ENCODE measurements at places on chromosomes 2 and 18.

DNA sequence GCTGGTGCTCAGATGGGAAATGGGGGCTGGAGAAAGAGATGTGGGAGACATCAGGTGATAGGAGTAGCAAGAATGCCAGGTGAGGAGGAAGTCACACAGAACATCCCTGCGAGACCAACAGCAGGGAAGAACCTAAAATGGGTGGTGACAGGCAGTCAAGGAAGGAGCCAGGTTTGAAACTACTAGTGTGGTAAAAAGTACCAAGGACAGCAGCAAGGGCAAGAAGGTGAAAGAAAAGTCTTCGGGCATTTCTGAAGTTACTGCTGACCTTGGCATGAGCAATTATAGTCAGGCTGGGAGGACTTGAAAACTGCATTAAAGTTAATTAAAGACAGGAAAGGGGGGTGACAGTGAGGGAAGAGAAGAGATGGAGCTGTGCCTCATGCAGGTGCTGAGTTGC is 410.4 kb downstream of the RAD51AP2 start:
- no peak for DNase-seq

- DNase-seq: no peak
Measured at GRCh38 chr18:74273394-74273793, 18.4 kb downstream of the CYB5A start.

DNA sequence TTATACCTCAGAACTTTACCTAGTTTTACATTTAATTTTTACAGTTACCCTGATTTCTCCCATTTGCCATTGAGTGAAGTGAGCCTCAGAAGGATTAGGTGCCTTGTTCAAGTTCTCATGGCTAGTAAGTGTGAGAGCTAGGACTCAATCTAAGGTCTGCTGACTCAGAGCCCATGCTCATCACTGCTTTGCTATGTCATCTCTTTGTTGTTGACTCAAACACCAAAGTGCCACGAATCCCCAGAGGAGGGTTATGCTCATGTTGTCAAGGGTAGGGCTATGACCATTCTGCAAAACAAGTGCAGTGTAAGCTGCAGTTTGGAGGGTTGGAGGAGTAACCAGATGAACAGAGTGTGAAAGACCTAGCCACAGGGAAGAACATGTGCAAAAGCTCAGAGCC is 185.4 kb upstream of the SKOR2 start:
- no peak for DNase-seq

DNA sequence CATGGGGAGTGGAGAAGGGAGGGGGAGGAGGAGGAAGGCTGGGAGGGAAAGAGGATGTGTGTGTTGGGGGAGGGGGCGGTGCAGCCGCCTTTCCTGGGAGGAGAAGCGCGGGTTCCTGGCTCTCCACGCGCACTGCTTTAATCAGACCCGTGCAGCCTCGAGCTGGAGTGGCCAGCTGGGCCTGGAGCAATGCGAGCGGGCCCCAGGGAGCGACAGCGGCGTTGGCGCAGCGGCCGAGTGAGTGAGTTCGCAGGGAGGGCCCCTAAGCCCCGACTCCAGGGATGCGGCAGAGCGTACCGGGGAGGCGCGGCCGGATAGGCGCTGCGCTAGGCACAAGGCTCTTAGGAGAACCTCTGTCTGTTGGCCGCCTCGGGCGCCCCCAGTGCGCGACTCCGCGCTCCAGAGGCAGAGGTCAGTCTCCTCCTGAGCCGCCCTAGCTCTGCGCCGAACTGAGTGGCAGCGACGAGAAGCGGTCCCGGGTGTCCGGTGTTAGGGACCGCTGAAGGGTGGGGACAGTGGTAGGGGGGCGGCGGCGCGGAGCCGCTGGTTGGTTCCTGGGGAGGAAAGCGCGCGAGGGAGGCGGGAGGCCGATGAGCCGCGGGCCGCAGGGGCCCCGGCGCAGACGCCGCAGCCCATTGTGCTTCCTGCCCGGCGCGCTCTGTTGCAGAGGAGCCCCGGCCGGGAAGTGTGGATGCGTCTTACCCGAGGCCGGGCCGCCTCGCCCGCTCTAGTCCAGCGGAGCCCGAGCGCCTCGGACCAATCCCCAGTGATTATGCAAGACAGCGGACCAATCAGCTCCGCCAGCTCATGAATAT is 455 bp upstream of the DLX1 start:
- DNase-seq: peak; percentile 93

- DNase-seq: peak; percentile 5
Measured at GRCh38 chr2:161161074-161161706, 962 bp downstream of the TANK start.

DNA sequence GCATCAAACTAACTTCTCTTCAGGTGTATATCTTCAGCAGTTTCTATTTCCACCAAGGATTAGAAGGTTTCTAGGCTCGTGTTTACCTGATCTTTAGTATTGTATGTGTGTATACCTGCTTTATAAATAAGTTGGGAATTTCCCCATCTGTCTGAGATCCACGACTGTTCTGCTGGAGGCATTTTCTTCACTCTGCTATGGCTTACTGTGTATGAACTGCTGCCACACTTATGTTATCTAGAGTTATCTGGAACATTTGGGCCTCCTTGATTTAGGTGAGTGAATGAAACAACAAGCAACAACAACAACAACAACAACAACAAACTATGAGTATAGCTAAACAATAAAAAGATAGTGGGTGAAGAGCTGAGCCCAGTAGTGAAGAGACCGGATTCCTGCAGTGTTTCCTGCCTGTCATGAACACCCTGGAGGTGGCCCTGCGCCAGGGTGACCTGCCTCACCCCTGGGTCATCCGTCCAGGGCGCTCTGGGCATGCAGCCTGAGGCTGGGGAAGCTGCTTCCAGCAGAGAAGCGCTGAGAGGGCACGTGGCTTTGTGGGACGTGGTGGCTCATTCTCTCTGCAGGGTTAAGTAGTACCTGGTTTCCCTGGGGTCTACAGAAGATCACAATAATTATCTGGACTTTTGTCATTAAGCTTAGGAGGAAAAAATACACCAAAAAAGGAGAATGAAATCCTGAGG is 56.1 kb upstream of the GATA6 start:
- no peak for DNase-seq

DNA sequence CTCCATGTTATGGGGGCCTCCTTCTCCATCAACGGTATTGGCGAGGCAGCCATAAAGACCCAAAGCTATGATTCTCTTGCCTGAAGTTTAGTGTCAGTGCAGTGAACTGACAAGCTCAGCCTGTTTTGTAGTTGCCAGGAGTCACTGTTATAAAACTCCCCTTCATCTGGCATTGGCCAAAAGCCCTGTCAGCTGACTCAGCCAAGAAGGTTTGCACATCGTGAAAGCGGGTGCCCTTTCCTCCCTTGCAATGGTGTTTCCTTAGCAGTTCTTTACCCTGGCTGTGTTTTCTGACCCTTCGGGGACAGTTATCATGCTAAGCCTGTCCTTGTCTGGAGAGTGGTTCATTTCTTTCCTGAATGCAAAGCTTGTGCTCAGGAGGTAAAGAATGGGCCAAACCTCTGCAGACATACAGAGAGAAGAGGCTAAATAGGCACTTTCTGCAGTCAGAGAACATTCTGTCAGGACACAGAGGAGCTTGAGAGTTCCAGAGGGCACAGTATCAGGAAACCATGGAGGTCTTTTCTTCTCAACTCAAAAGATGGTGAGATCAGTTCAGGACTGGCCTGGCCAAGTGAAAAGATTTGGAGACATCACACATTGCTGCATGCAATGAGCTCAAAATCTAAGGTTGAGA is 414.2 kb downstream of the ZNF521 start:
- no peak for DNase-seq

GRCh38 chr18:9475643-9476591 is 604 bp downstream of the RALBP1 start:
- DNase-seq: no peak

GRCh38 chr2:216784456-216784855 is 75.4 kb downstream of the TNP1 start:
- DNase-seq: no peak

- no peak for DNase-seq
Measured at GRCh38 chr2:70069049-70069448, 18.2 kb upstream of the PCBP1 start.

DNA sequence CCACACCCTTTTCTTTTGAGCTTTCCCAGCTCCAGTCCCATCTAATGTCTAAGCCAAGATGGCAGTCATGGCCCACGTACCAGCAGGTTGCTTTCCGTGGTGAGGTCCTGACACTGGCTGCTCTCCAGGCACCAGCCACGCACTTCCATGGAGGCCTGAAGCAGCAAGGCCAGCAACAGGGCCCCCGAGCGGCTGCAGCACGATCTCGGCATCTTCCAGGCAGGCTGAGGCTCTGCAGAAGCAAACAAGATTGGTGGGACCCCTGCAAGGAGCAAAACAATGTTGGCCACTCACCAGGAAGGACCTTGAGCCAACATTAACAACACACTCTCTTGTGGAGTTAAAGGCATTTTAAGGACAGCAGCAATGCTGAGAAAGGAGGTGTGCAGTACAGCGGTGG is 3.8 kb downstream of the POMC start:
- no peak for DNase-seq

DNA sequence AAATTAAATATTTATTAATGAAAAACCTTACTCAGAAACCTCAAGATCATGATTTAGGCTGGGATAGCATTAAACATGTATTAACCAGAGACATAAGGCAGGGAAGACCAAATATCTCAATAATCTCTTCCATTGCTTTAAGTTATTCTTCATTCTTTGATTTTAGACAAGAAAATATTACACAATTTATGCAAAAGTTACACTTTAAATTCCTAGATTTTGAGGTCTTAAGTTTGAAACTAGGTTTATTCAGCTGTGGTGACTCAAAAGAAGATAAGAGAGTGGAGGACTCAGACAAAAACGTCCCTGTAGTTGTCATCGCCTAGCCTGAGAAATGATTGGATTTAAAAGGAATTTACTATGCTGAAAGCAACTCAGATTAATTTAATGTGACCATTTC is 1110.3 kb downstream of the DPP10 start:
- no peak for DNase-seq

DNA sequence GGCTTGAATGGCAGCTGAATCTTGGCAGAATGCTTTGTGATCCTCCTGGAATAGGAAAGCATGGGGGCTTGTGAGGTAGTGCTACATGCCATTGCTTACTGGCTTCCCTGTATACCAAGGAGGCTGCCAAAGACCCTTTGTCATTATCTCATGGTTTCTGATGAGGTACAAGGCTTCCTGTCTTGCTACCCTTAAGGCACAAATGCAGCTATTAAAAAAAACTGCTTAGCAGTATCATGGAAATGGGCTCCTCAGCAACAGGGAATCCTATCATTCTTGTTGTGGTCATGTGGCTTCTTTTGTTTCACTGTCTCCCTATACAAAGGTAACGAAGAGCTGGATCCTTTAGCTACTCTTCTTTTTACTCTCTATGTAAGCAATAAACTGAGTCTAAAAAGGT is 6.6 kb upstream of the KANSL1L start:
- peak; percentile 71 for DNase-seq

- DNase-seq: no peak
Measured at GRCh38 chr2:8656160-8656641, 25.7 kb upstream of the ID2 start.

- DNase-seq: no peak
Measured at GRCh38 chr2:240994171-240994896, 4.1 kb upstream of the SNED1 start.

DNA sequence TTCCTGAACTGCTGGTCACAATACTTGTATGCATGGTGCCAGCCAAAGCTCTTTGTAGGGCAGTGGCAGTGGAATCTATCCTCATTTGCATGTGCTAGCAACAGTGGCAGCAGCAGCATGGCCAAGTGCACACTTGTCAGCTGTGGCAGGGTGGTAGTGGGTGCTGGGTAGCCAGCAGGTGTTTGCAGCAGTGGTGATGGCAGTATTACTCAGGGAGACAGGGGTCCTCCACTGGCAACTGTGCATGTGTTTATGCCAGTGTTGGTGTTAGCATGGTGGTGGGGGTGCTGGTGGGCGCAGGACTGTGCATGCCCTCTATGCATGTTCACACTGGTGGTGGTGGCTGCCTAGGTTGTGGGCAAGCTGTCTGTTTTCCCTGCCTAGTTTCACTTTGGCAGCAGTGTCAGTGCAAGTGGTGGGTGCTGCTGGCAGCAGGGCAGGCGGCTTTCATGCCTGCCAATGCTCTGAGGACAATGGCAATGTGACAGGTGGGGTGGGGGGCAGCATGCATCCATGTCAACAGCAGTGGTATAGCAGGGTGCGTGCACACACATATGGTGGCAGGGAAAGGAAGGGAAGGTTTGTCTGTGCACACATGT is 41.2 kb downstream of the GALNT13 start:
- no peak for DNase-seq

- no peak for DNase-seq
Measured at GRCh38 chr18:9329471-9329870, 5.1 kb upstream of the TWSG1 start.

DNA sequence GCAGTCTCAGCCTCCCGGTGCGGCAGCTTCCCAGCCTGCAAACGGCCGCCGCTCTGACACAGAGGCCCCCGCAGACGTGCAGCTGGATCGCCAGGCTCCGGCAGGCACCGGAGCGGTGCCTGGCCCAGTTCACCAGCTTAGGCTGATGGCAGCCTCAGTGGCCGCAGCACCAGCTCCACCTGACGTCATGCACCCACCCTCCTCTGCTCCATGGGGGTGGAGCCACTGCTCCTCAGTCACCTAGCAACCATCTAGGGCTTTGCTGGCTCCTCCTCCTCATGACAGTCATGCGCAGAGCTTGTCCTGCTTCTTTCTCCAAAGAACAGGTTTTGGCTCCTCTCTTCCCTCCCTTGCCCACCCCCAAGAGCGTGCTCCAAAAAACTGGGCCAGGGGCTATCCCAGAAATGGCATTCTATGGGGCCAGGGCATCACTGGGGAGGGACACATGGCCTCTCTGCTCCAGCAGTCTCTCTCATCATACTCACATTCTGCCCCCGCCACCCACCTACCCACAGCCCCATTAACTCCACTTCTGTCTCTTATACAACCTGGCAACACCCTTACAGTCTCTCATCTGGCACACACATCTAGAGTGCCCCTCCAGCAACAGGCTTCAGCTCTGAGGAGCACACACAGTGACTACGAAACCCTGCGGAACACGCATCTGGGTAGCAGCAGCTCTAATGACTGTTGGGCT is 5.5 kb downstream of the DCTN1 start:
- DNase-seq: peak; percentile 93

GRCh38 chr18:2641638-2642037 is 13.9 kb upstream of the SMCHD1 start:
- DNase-seq: no peak

DNA sequence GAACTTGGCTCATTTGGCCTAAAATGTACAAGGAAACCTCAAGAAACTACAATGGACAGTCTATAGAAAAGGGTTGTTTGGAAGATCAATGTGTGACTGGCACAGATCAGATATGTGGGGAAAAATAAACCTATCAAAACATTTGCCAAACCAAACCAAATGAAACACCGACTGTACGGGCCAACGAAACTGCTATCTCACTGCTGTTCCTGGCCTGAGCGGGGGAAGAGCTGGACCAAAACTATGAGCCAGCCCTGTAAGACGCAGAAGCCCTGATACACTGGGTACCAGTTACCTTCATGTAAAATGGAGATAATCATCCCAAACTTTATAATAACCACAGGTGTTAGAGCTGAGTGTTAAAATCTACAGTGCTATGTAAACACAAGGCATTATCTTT is 11.7 kb downstream of the CDC42EP3 start:
- no peak for DNase-seq
